ENCODE measurements at places on chromosomes 7 and 10.

- no peak for DNase-seq
Observed at GRCh38 chr7:29319719-29320521, 125.3 kb downstream of the CHN2 start.

DNA sequence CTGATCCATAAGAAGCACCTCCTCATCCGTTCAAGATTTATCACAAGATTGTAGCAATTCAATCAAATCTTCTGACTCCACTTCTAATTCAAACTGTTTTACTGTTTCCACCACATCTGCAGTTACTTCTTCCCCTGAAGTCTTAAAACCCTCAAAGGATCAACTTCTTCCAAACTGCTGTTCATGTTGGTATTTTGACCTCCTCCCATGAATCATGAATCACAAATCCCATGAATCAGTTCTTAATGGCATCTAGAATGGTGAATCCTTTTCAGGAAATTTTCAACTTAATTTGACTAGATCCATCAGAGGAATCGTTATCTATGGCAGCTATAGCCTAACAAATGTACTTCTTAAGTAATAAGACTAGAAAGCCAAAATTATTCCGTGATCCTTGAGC lies 122.3 kb downstream of the IMMP2L start:
- no peak for DNase-seq

- no peak for DNase-seq
Observed at GRCh38 chr7:130020434-130020833, 30.7 kb downstream of the ZC3HC1 start.

DNA sequence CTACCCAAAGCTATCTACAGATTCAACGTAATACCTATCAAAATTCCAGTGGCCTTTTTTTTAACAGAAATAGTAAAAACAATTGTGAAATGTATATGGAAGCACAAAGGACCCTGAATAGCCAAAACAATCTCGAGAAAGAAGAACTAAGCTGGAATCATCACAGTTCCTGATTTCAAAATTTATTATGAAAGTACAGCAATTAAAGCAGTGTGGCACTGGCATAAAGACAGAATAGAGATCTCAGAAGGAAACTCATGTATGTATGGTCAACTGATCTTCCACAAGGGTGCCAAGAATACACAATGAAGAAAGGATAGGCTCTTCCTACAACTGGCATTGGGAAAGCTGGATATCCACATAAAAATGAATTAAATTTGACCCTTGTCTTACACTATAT lies 23.2 kb downstream of the PNLIPRP3 start:
- no peak for DNase-seq

- no peak for DNase-seq
Observed at GRCh38 chr10:129394518-129395328, 72.3 kb upstream of the MGMT start.
